Activated CD4-positive, alpha-beta T cell treated with anti-CD3 and anti-CD28 coated beads, Interleukin-2, amount 10 ng/mL, durations not matched to agents 7 days and 5 days (primary cell): ENCODE measurements at places on chromosomes 12 and 14. TPM values are rescaled to one million over a fixed set of nuclear protein-coding genes. Genes with fewer than 3 reads are reported as not detected.

LYZ gene
- not detected for total RNA-seq

DEGS2 gene
- 0.15 TPM for total RNA-seq

KIF5A gene
- total RNA-seq = 0.89 TPM

CLEC1B gene
- not detected for total RNA-seq
